RPMI7951 (cell line): ENCODE measurements at places on chromosomes 4 and X. TPM values are rescaled to one million over a fixed set of nuclear protein-coding genes. Genes with fewer than 3 reads are reported as not detected.

Gene HS3ST1
- under 0.01 TPM in 1 of 2 replicates, not detected in the other for total RNA-seq

Gene RIPPLY1
- total RNA-seq: not detected in 2 replicates

Gene MTMR8
- total RNA-seq: 0.24 and 0.39 TPM in 2 replicates

Gene MAGEA10
- total RNA-seq: 0.60 and 0.88 TPM in 2 replicates
